ENCODE measurements at places on chromosomes 13 and 19.
A peak's percentile ranks its signal among the peaks of the same experiment; 100 is the strongest.

- DNase-seq = no peak
Observed at GRCh38 chr13:31073859-31074718, 87.6 kb downstream of the HSPH1 start.

GRCh38 chr13:27201661-27202060 is 30.1 kb upstream of the USP12 start:
- no peak for DNase-seq

DNA sequence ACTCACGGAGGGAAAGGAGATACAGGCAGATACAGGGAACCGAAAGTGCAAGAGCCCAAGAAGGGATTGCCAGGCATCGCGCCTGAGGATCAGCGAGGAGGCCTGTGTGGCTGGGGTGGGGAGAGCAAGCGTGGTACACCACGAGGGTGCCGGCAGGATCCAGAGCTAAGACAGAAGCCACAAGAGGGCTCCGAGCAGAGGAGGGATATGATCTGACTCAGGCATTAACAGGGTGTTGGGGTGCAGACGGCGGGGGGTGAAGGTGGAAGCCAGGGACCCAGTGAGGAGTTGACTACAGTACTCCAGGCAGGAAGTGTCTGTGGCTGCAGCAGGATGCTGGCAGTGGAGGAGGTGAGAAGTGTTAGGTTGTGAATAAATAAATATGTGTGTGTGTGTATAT is 5.4 kb upstream of the PPP1R37 start:
- peak; percentile 32 for DNase-seq

DNA sequence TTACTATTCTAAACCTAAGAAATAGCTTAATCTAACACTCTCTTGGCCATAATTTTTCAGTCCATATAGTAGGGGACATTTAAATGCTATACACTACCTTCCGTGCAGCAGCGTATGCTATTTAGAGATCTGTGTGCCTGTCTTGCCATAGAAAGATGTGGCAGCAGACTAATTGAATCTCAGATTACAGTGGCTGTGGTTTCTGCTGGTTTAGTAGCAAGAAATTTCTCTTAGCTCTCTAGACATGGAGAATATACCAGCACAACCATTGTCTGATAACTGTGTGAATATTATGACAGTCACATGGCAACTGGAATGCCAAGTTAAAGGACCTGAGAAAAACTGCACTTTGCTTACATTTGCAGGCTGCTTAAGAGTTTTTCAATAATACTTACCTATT is 672.4 kb upstream of the MIR17HG start:
- no peak for DNase-seq

- no peak for DNase-seq
Observed at GRCh38 chr19:49155820-49156346, 687 bp upstream of the HRC start.

GRCh38 chr19:55581823-55582223 is 1.2 kb upstream of the ZNF579 start:
- no peak for DNase-seq

- DNase-seq = peak; percentile 12
Observed at GRCh38 chr13:60164234-60164889, 634 bp upstream of the DIAPH3 start.

- DNase-seq = peak; percentile 62
Observed at GRCh38 chr13:71867131-71867814, at the start of gene DACH1. DACH1 (minus strand) TSS chr13:71867204.

- DNase-seq = peak; percentile 31
Observed at GRCh38 chr13:26707122-26708006, 53.2 kb downstream of the GPR12 start.

DNA sequence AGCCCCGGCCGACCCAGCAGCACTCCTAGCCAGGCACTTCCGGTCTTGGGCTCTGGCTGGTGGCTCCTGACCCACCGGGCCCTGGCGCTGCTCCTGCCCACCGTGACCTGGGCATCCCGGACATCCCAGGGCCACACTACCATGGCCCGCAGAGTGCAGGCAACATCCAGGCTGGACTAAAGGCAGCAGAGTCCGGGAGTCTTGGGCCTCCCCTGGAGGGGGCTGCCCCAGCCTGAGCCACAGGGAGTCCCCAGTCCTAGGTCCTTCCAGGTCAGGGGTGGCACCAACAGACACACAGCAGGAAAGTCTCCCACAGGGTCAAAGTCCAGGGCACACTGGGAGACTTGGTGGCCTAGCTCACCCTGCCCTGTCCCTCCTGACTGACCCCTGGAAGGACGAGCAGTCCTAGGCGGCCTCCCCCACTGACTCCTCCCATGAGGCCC is 10.8 kb downstream of the LSM4 start:
- no peak for DNase-seq

- no peak for DNase-seq
Observed at GRCh38 chr13:24091080-24091479, 69.4 kb upstream of the SPATA13 start.

- DNase-seq = peak; percentile 58
Observed at GRCh38 chr13:91017031-91017668, 330.3 kb upstream of the MIR17HG start.

GRCh38 chr13:114118086-114118485 is 14.3 kb downstream of the RASA3 start:
- no peak for DNase-seq

DNA sequence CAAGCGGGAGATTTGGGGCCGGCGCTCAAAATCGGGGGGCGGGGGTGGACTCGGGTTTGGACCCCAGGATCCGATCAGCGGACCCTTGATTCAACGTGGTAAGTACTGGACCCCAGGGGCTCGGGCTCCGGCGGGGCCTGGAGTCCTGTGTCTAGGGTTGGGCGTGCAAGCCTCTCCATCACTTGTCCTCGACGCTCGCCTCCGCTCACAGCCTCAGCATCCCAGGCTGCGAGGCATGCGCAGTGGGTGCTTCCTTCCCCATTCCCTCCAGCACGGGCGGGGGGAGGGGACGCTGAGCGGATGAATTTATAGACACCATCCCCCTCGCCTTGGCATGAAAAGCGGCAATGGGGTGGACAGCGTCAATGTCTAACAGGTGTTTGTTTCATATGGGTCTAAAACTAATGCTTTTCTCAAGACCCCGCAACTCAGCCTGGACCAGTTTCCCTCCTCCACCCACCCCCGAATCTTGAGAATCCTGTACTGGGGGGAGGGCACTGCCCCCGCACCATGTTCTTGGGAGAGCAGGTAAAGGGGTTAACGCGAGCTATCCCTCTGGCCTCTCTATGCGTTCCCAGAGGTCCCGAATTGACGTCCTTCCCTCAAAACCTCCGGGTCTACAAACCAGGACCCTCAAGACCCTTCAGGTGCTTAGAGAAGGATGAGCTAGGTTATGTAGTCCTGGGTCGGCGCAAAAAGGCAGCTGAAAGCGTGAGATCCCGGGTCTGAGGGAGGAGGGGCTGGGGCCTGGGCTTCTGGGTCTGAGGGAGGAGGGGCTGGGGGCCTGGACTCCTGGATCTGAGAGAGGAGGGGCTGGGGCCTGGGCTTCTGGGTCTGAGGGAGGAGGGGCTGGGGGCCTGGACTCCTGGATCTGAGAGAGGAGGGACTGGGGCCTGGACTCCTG is 579 bp downstream of the CPT1C start:
- peak; percentile 14 for DNase-seq

DNA sequence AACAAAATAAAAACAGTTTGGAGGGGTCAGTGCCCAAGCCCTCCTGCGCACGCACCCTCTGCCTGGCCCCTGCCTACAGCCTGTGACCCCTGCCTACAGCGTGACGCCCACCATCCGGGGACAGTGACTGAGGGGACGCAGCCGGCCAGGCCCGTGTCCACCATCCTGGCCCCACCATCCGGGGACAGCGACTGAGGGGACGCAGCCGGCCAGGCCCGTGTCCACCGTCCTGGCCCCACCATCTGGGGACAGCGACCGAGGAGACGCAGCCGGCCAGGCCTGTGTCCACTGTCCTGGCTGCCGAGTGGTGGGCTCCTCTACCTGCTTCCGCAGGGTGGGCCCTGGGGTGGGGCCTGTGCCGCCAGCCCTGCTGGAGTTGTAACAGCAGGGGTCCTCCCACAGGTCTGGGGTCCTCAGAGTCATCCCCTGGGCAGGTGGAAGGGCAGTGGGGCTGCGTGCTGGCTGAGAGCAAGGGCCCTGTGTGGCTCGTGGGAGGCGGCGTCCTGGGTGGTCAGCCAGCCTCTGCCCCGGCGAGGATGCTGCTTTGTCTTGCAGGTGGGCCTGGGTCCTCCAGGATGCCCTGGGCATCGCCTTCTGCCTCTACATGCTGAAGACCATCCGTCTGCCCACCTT is 14.3 kb downstream of the SPPL2B start:
- DNase-seq = no peak

DNA sequence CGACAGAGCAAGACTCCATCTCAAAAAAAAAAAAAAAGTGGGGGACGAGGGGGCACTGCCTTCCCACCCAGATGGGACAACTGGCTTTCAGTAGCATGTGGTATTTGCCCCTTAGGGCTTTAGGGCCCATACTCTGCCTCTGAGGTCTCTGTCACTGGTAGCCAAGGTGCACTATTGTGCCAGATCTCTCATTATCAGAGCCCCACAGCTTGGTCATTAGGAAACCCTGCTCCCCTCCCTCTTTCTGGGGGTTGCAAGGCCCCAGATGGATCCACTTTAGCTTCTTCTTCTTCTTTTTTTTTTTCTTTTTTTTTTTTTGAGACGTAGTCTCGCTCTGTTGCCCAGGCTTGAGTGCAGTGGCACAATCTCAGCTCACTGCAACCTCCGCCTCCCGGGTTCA is 11.2 kb upstream of the ZNF358 start:
- DNase-seq = no peak

DNA sequence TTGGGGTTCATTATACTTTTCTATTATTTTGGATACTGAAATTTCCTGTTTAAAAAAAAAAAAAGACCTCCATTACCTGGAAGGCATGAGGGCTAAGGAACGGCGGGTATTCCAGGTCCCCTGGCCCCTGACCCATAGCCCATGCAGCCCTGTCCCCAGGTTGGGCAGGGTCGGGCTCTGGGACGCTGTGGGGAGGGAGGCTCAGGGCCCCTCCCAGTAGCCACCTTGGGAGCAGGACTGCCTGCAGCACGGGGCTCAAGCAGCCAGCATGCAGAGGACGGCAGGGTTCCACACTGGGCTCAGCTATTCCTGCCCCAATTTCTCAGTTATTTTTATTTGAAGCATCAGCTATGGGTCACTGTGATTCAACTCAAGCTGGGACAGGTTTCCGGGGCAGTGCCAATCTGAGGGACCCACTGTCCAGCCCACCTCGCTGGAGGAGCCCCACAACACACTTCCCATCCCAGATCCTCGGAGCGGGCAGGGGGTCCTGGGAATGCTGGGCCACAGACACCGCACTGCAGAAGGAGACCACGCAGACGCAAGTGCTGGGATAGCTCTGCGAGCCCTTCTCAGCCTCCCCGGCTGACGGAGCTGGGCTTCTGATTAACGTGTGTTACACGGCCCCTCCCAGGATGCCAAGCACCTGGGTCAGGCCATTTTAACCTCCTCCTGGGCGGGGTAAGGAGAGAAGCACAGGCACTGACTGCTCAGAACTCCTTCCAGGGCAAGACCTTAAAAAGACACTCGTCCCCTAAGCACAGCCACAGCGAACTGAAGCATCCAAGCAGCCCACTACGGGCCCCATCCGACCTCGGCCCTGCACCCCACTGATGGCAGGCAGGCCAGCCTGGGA is 60.1 kb downstream of the PEPD start:
- no peak for DNase-seq

- peak; percentile 82 for DNase-seq
Observed at GRCh38 chr13:30577401-30577852, 40.3 kb upstream of the USPL1 start.

DNA sequence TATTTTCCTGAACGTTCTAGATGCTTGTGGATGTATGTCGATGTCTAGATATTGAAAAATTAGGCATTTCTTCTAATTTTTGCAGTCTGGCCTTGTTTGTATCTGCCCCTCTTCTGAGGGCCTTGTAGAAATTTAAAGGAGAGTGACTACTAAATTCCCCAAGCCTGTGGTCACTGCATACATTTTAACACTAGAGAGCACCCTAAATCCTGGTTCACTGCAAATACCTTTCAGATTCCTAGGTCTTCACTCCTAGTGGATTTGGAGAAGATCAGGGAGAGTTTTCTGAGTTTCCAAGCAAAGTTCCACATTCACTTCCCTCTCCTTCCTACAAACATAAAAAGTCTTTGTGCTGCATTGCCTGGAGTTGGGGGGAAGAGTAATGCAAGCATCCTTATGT is 1272.5 kb downstream of the OLFM4 start:
- DNase-seq = no peak

DNA sequence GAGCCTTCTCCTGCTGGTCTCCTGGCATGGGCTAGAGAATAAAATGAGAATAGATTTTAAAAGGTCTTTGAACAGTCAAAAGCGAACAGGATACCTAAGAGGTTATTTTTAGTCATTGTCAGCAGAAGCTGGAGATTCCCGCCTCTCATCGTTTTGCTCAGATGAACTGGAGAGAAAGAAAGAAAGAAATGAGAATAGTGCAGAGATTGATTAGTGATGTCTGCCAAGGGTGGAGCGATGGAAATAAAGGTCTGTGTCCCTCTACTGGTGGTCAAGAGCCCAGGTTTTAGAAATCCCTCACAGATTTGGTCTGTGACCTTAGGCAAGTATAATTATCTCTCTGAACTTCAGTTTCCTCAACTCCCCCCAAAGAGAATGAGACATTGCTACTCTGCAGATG is 5.3 kb downstream of the NCAN start:
- DNase-seq = peak; percentile 25
